Naive B cell (primary cell): ENCODE measurements at places on chromosomes 1 and 21. TPM values are rescaled to one million over a fixed set of nuclear protein-coding genes. Genes with fewer than 3 reads are reported as not detected.

GRCh38 chr1:169708647-169709046 is 2.8 kb downstream of the SELL start:
- no peak for DNase-seq

- no peak for DNase-seq
Measured at GRCh38 chr21:38942748-38943211, 137.1 kb downstream of the ETS2 start.

DNA sequence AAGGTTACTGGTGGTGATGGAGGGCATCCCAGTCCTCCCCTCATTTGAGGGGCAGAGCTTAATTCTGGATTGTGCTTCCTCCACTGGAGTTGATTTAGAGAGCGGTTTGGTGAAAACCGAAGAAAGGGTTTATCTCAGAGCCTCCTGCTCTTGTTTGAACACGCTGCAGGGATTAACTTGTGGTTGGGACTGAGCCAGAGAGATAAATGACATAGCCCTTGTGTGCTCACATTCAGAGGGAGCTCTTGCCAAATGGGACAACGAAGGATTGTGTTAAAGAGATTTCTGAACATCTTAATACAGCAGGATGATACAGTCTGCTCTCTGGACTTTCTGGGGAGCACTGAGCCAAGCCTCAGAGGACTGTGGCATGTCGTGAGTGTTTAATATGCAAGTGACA is 308.2 kb downstream of the DISC1 start:
- DNase-seq, result no peak

Gene GJA5
- not detected for polyA plus RNA-seq

DNA sequence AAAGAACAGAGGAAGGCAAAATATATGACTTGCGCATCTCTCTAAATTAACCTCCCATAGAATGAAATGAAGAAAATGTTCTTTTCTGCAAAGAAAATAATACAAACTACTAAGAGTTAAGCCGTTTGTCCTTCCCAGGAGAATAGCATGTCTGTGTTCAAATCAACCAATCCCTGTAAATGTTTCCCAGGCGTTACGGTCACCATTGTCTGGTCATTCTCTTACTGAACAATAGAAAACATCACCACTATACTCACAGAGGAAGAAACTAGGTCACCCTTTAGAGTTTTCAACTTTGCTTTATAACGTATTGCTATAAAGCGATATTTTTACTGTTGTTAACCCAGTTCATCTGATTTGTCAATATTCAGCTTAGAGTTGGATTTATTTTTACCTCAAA is 34.1 kb downstream of the COL11A1 start:
- DNase-seq, result no peak

DNA sequence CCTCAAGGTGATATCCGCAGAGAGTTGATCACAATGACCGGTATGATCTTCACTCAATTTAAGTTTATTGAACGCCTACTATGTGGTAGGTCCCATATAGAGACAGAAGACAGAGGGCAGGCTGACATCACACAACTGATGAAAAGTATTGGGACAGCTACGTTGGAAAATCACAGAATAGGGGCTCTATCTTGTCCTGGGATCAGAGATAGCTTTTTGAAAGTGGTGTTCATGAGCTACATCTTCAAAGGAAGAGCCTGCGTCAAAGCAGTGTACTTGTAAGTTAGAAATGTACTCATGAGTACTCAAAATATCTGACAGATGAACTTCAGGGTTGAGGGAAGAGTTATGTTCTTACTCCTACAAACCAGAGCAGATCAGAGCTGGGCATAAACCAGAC is 54.4 kb downstream of the GADD45A start:
- no peak for DNase-seq

DNA sequence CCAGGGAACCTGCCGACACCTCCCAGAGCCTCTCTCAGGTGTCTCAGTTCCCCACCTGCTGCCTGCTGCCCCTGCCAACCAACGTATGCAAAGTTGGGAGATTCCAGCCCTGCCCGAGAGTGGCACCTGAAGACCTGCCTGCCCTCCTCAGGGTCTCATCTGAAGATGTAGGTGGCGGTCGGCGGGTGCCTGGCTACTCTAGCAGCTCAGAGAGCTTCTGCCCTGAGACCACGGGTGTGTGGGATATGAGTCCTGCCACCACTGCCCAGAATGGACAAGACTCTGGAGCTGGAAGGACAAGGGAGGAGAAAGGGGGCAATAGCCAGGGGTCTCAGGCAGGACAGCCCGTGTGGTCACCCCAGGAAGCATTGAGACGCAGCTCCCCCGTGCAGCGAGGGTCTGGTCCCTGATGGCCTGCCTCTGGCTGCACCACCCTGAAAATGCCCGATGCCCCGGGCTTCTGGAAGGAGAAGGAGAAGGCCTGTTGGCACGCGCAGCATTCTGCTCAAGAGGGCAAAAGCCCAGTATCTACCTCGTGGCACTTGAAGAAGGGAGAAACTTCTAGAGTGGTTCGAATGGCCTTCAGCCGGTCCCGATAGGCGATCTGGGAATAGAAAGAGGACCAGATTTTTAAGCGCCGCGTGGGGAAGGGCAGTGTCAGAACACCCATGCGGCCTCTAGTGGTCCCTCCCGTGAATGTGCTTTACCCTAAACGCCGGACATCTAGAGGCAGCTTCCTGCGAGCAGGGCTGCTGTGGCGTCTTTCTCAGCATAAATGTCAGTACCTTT is 88.8 kb downstream of the STUM start:
- DNase-seq, result no peak

- no peak for DNase-seq
Measured at GRCh38 chr21:45819478-45820170, 161.9 kb upstream of the COL6A1 start.

DNA sequence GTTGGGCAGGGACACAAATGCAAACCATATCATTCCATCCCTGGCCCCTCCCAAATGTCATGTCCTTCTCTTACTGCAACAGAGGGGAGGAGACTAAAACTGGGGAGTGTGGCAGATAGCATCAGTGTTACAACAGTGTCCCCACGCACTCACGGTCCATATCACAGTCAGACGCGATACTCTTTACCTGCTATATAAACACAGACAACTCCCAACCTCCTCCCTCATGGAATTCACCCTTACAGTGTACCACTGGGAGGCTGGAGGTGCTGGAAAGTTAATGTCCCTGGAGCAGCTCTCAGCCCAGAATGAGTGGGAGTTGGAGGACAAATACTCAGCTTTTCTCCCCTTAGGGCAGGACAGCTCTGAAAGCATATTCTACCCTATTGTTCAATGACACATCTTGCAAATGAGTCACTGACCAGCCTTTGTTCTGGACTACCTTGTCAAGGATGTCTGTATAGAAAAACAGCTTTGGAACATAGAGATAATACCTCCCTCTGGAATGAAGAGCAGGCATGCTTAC is 445.9 kb downstream of the SETD4 start:
- no peak for DNase-seq

DNA sequence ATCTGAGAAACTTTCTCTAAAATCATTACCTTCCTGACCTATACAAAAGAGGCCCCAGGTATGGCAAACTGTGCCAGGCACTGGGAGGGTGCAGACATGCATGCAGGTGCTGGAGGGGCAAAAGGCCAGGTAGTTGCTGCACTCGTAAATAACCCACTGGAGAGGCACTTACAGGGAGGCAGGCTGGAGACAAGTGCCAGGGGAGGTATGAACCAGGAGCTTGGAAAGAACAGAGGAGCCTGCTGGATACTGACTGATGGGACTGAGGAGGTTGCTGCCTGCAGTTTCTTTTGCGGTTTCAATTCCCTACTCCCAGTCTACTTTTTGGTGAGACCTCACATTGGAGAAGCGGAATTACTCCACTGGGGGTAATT is 113.9 kb downstream of the DSCAM start:
- no peak for DNase-seq

- no peak for DNase-seq
Measured at GRCh38 chr1:41558761-41559171, 74.3 kb upstream of the EDN2 start.

DNA sequence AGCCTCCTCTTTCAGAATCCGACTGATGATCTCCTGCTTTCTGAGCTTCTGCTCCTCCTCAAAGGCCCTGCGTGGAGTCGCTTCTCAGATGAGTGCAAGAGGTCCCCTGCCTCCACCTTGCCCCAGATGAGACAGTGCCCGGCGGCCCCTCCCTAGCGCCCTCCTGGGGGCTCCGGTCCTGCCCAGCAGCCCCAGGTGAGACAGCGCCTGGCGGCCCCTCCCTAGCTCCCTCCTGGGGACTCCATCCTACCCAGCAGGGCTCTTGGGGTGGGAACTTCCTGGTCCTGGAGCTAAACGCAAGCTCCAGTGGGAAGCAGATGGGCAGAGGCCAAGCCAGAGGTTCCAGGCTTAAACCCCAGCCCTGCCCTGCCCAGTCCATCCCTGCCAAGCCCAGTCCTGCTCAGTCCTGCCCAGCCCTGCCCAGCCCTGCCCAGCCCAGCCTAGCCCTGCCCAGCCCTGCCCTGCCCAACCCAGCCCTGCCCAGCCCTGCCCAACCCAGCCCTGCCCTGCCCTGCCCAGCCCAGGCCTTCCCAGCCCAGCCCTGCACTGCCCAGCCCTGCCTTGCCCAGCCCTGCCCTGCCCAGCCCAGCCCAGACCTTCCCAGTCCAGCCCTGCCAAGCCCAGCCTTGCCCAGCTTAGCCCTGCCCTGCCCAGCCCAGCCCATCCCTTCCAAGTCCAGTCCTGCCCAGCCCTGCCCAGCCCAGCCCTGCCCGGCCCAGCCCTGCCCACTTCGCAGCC is 34.6 kb downstream of the CFAP74 start:
- no peak for DNase-seq

- no peak for DNase-seq
Measured at GRCh38 chr1:42745851-42746250, 5.8 kb upstream of the CLDN19 start.

Gene VAV3
- polyA plus RNA-seq, result 34.9 TPM

GRCh38 chr1:62131093-62131725 is 63.4 kb upstream of the L1TD1 start:
- DNase-seq, result no peak

- no peak for DNase-seq
Measured at GRCh38 chr1:1612104-1612400, 3.2 kb upstream of the MIB2 start.

Gene KRTAP27-1
- not detected for polyA plus RNA-seq

Gene DIRAS3
- not detected for polyA plus RNA-seq

DNA sequence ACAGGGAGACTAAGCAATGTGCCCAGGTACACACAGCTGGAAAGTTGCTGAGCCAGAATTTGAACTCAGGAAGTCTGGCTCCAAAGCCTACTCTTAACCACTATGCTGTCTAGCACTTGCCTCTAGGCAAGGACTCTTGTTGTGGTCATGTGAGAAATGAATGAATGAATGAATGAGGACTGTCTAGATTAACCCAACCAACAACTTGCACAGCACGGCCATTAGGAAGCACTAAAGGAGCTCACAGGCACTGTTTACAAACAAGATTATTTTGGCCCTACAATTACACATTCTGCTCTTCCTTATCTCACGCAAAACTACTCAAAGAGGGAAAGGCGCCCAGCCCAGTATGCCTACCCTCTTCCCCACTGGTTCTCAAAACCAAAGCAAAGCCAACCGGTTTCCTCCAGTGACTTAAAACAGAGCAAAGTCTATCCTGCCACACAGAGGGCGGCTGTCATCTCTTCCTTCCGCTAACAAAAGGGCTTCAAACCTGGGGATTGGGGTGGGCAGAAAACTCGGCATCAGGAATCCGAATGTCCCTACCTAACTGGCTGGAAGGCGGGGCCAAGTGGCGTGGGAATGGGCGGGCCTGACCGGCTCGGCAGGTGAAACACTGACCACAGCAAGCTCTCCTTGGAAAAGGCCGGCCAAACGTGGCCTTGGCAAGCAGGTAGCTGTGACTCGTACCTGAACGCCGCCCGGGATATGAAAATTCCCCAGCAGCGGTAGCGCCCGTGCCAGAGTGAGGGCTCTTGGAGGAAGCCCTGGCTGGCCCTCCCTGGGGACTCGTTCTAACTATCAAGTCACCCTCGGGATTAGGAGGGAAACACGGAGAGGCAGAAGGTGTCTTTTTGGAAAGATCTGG is 948 bp downstream of the STK40 start:
- DNase-seq, result no peak

DNA sequence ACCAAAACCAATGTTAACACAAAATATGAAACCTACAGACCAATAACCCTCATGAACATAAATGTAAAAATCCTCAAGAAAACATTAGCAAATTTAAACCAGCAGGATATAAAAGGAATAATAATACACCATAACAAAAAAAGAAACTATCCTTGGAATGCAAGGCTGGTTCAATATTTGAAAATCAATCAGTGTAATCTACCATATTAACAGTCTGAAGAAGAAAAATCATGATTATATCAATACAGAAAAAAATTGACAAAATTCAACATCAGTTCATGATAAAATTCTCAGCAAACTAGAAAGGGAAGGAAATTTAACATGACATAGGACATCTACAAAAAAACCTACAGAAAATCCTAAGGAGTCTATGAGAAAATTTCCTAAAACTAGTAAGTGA is 19.8 kb downstream of the PRMT2 start:
- no peak for DNase-seq

DNA sequence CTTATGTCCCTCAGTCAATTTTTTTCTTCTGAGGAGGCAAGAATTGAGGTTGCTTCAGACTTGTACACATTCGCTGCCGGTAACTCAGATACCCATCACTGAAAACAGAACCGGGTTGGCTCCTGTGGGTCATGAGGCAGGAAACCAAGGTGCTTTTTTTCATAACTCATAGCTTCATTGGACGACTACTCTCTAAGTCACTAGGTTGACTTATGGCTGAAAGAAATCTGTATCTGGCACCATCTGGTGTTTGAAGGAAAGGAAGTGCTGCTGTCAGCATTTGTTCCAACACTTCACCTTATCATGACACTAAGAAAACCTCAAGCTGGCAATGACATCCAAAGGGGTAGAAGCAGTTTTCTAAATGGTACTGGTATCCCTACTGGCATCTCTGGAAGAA is 82.3 kb downstream of the TBX19 start:
- no peak for DNase-seq

DNA sequence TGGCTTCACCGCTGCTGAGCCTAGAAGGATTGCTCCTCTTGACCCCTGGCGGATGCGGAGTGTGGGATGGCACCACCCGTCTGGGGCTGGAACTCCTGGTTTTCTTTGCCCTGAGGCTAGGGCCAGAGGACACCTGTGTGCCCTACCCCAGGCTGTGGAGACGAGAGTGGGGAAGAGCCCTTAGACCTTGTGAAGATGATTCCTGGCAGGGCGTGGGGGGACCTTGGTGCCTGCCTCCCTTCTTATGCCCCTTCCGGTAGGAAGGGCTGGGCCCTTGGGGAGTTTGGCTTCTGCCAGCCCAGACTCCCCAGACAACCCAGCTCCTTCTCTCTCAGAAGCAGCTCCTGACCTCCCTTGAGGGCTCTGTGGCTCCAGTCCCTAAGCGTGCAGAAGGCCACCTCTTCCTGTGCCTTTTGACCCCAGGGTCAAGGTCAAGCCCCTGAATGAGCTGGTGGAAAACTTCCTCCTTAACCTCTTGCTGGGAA is 891 bp downstream of the RPS6KA1 start:
- DNase-seq, result no peak

Gene C1QB
- not detected for polyA plus RNA-seq

GRCh38 chr21:35645991-35646390 is 414.3 kb downstream of the SETD4 start:
- DNase-seq, result no peak

DNA sequence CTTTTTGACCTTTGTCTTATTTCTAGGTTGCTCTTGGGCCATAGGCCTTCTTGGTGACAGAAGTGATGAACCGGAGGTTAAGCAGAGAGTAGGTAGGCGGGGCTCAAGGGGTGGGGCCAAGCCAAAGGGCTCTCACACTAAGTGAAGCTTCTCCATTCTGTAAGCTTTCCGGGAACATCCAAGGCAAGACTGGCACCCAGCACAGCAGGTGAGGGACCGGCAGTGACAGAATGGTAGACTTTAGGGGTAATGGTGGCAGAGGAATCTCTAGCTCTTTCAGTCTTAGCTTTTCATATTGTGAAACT is at the start of gene TNFAIP8L2:
Gene TNFAIP8L2, plus strand, starts transcription at position 135 of the 305 bp plus-strand sequence. CDS start 2,049 bp downstream, outside the sequence.
- DNase-seq, result peak; percentile 57

- DNase-seq, result no peak
Measured at GRCh38 chr21:39714331-39714730, 30.7 kb upstream of the IGSF5 start.
